Amniotic stem cell (primary cell): ENCODE measurements at places on chromosomes 4 and X.

GRCh38 chr4:148542922-148543623 is 100.9 kb upstream of the NR3C2 start:
- no peak for DNase-seq

DNA sequence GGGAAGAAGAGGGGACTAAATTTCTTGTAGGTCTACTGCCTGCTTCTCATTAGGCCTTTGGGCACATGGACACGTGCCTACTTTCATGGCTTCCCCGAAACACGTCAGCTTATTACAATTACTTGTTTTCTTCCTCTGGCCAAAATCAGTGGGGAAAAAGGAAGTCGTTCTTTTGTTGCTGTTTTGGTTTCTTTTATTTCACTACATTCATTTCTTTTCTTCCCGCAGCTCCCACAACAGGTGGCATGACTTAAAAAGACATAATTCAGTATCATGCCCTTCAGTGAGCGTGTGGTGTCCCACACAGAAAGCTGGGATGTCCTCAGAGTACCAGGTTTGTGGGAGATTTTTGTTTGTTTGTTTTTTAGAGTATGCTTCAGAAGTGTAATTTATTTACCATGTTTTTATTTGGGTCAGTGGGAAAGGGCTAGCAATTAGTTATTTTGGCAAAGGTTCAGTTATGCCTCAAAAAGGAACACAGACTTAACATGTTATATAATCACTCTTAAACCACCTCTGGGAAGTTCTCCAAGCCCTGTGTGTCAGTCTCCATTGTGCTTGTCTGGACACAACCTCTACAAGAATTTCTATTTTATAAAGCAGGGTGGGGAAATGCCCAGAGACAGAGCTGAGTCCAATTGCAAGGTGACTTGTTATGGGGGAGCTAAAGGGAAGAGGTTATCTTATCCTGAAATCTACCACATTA is 44.2 kb upstream of the SPRY1 start:
- DNase-seq, result no peak

DNA sequence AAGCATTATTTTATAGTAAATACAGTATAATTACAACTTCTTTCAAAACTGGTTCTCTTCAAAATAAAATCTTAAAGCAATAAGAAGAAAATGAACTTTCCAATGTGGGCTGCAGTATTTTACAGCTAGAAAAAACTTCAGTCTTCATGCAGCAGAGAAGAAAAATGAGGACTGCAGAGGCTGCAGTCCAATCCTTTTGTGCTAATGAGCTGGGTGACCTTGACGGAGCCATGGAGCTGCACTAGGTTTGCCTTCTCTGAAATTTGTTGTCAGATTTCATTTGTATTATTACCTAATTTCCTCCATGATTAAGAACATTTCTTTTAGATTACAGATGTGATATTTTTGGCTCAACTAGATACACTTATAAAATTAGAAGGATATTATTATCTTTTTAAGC is 245.2 kb upstream of the ADAMTS3 start:
- DNase-seq, result no peak

- no peak for DNase-seq
Observed at GRCh38 chr4:2058264-2059045, 672 bp upstream of the NAT8L start.

DNA sequence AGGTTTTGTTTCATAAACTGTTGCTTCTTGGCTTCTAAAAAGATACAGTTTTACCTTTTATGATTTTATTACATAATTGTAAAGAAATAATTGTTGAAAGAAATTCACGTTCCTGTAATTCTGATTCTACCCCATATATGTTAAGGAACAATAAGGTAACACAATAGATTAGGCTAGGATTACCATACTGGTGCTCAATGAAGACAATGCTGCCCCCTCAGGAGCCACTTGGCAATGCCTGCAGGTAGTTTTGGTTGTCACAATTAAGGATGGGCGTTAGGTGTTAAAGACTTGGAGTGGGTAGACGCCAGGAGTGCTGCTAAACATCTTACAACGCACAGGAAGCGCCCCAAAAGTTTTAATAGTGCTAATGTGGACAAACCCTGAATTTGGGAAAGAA is 133.2 kb downstream of the NLGN4X start:
- DNase-seq, result no peak

DNA sequence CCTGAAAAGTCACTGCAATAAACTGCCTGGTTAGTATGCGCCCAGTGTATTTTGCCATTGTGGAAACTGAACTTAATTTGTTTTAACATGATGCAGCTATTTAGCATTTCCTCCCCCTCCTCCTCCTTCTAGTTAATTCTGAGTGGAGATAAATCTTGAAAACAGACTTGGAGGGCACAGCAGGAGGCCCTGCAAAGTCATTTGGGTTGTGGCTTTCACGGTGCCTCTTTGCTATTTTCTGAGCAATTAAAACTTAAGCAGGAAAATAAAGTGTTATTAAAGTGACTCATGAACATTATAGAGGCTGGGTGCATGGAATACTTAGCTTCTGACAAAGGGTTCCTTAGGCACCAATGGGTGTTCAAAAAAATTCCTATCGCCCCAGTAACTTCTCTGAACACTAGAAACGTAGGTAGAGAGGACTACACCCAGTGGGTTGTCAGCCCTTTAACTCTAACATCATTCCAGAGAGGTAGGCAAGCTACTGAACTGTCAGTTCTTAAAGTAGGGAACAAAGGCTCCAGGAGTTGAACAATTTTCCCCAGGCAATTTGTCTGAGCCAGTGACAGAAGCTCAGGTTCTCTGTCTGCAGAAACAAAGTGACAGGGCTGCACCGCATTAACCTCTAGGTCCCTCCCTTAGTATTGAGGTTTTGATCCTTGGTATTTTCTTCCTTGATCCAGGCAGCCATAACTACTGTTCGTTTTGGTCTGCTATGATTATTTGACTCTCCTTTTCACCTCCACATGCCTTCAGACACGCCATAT is 158.3 kb upstream of the KIT start:
- no peak for DNase-seq

GRCh38 chr4:186105647-186106321 is 1.3 kb downstream of the FAM149A start:
- DNase-seq, result no peak
